ENCODE measurements at places on chromosomes 1 and 21. TPM values are rescaled to one million over a fixed set of nuclear protein-coding genes. Genes with fewer than 3 reads are reported as not detected.

The ETV3L gene
- not detected for polyA plus RNA-seq

The OR2T2 gene
- not detected for polyA plus RNA-seq

The PRKAA2 gene
- 3.8 TPM for polyA plus RNA-seq

DNA sequence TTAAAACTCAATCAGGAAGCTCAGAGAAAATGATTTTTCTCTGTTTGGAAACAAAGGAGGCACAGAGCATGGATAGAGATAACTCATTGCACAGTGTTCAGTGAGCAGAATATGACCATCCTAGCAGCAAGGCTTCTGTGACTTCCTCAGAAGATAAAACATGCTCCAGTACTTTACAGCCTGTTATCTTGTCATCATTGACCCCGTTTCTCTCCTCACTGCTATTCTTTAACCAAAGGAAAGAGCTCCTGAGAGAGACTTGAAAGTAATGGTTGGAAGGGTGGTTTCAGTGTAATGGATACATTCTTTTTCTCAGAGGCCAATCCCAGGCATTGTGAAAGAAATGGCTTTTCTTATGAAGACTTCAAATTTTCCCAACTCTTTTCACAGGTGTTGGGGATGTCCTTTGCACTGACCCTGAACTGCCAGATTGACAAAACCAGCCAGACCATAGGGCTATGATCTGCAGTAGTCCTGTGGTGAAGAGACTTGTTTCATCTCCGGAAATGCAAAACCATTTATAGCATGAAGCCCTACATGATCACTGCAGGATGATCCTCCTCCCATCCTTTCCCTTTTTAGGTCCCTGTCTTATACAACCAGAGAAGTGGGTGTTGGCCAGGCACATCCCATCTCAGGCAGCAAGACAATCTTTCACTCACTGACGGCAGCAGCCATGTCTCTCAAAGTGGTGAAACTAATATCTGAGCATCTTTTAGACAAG, 25.9 kb downstream of the CD53 start:
- no peak for DNase-seq

- no peak for DNase-seq
Observed at GRCh38 chr1:210500831-210501230, 172.1 kb downstream of the HHAT start.

- DNase-seq: no peak
Observed at GRCh38 chr1:95012389-95012788, 60.4 kb downstream of the ALG14 start.

The UBL4B gene
- not detected for polyA plus RNA-seq

The PDZK1 gene
- 1.3 TPM for polyA plus RNA-seq

- DNase-seq: no peak
Observed at GRCh38 chr1:101976161-101976560, 20.6 kb downstream of the OLFM3 start.

GRCh38 chr1:197920414-197921117, 3.4 kb downstream of the LHX9 start:
- no peak for DNase-seq

DNA sequence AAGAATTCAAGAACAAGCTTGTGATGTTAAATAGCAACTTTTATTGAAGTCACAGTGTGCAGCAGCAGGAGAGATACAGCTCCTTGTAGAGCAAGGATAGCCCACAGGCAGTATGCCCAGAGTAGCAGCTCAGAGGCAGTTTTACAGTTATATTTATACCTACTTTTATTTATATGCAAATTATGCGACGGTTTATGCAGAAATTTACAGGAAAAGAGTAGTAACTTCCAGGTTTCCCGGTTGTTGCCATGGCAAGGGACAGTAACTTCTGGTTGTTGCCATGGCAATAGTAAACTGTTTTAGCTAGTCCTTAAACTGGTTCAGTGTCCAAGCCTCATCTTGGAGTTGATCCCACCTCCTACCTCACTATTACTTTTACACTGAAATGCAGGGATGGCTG, 344.6 kb upstream of the LYPLAL1 start:
- no peak for DNase-seq

DNA sequence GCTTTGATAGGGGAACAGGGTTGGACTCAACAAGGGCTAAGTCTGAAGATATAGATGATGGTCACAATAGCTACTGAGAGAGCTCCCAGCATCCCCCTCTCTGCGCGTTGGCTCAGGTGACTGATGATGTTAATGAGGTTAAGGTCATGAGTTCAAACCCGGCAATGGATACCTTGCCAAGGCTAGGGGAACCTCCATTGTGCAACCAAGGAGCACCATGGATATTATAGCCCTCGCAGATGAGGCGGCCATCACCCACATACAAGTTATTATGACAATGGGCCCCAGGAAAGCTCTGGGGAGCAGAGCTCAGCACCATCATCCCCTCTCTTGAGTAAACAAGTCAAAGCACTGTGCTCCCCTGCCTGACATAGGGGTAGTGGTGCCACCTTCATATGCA, 8.2 kb downstream of the KCNA2 start:
- DNase-seq: no peak

The SLC44A3 gene
- polyA plus RNA-seq: 2.3 TPM

The BRDT gene
- polyA plus RNA-seq: not detected

The CFHR3 gene
- polyA plus RNA-seq: 0.47 TPM

GRCh38 chr21:46208761-46209721, 19.5 kb downstream of the LSS start:
- DNase-seq: no peak

The ITGB3BP gene
- 33.5 TPM for polyA plus RNA-seq

DNA sequence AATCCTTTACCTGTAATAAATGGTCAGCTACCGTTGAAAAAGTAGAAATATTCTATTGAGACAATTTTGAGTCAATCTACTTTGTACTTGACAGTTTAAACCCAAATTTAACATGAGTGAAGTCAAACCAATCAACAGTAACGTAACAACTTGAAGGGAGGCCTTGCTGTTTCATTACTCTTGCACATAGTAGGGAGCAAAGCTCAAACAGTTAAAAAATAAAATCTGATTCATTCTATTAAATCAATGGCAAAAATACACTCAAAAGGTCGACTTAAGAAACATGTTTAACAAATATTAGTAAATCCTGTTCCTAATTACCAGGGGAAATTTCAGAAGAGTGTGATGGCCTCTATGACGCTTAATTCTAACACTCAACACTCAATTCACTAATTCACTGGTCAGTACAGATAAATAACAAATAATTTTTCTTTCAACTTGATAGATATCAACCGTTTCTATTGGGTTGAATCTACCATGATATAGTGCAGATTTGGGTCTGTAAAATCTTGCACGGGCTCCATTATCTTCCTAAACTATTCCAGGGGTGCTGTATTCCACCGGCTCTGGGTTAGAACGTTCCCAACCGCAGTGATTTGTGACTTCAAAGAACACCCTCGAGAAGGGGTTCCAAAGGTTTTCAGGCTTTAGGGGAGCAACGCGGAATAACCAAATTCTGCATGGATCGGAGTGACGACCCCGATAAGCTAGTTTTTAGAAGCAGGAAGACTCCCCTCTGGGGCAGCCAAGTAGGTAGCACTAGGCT, 1.4 kb downstream of the TARBP1 start:
- no peak for DNase-seq

DNA sequence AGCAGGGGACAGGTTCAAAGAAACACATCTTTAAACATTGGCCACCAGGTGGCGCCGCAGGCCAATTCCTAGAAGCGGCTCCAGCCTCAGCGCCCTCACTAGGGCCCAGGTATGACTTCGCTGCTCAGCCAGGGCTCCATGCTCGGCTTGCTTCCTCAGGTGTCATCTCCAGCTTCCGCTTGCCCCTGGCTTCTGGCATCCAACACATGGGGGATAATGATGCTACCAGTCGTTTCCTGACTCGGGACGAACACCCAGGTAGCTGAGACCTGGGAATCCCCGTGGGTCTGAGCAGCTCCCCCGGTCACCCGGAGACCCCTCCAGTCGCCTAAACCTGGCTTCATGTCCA, 8.5 kb upstream of the MEX3A start:
- peak; percentile 85 for DNase-seq

DNA sequence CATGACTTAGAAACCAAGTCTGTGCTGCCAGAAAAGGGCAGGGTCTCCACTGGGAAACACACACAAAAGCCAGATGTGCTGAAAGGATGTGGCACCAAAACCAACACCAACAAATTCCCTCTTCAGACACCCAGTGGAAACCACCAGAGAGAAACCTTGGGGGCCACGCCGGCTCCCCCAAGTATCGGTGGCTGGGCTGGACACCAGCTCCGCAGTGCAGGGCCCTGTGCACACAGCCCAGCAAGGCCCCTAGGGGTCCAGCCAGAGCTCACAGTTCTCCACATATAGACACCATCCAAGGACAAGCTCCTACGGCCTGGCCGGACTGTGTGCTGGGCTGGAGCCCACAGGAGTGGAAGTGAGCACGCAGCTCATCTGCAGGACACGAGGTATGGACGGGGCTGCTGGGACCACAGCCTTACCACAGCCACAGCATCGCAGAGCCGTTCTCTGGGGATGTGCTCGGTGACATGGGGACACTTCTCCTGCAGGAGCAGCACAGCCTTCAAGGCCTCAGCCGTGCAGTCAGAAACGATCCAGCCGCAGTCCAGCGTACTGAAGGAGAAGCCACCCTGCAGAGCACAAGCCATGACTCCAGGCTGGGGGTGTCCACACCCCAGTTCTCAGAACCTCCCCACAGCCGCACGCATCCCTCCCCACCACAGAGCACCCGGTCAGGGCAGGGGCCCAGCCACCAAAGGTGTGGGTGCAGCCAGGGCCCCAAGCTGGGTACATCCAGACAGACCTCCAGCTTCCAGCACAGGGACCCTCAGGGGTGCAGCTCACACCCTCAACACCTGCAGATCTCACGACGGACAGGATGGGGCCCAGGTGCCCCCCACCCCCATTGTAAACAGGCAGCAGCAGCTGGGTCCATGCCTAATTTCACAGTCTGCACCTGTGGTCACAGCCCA, 21.3 kb downstream of the LSS start:
- no peak for DNase-seq

DNA sequence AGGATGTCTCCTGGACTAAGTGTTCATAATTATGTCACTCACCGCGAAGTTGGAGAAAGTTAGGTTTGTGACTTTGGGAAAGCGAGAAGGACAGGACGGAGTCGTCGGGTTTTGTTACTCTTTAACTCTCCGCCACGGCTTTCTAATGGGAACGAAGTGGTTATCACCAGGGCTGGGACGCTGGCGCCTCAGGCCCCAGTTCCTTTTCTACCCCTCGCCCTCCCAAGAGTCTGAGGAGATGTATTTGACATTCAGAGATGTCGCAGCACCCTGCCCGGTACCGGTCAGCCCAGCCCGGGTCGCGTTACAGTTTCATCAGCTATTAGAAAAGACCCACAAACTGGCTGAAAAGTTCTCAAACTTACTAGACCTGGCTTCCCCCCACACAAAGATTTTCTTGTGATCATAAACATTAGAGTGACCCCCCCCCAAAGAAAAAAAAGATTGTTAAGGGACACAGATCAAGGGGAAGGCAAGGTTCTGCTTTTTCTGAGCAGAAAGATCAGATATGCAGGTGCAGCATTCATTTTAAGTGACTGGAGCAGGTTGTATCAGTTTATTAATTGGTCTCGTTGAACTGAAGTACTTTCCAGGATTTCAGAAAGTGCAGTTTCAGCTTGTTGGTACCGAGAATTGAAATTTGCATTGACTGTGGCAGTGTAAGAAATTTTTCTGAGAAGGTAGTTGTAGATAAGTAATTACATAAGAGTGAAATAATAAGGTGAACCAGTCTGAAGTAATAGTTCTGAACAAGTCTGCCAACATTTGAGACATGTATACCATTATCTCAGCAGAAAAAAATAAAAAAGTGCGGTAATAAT, 859 bp upstream of the ZBTB18 start:
- no peak for DNase-seq

DNA sequence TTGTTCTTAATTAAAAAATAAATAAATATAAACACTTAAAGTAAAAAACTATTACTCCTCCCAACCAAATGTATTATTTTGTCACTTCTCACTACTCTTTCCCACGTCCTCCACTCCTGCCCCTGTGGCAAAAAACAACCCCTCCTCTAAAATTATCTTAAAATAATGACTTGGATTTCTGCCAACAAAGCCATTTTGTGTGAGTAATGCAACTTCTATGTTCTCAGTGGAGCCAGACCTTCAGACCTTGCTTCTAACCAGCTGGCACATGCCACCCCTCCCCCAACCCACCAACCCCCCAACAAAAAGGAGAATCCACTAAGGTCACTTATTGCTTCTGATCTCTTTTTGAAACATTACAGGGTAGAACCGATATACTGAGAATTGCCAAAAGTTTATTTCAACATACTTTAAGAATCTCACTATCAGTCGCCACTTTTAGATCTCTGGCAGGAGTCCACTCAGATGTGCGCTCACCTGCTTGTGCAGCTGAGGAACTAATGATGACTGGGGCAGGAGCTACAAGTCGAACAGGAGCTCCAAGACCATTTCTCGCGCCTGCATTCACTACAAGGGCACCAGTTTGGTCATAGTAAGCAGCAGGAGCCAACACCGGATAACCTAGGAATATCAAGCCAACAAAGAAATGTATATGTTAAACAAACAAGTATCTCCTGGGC, 58.3 kb upstream of the SDC3 start:
- DNase-seq: peak; percentile 17

The AQP10 gene
- polyA plus RNA-seq: not detected

GRCh38 chr21:26555540-26556146, 17.4 kb downstream of the CYYR1 start:
- no peak for DNase-seq

The AMY2B gene
- 2.2 TPM for polyA plus RNA-seq

The OR6N1 gene
- polyA plus RNA-seq: not detected

The CHIT1 gene
- not detected for polyA plus RNA-seq

Data from A549 (cell line).